ENCODE measurements at places on chromosomes 12 and 14.
A peak's percentile ranks its signal among the peaks of the same experiment; 100 is the strongest.

DNA sequence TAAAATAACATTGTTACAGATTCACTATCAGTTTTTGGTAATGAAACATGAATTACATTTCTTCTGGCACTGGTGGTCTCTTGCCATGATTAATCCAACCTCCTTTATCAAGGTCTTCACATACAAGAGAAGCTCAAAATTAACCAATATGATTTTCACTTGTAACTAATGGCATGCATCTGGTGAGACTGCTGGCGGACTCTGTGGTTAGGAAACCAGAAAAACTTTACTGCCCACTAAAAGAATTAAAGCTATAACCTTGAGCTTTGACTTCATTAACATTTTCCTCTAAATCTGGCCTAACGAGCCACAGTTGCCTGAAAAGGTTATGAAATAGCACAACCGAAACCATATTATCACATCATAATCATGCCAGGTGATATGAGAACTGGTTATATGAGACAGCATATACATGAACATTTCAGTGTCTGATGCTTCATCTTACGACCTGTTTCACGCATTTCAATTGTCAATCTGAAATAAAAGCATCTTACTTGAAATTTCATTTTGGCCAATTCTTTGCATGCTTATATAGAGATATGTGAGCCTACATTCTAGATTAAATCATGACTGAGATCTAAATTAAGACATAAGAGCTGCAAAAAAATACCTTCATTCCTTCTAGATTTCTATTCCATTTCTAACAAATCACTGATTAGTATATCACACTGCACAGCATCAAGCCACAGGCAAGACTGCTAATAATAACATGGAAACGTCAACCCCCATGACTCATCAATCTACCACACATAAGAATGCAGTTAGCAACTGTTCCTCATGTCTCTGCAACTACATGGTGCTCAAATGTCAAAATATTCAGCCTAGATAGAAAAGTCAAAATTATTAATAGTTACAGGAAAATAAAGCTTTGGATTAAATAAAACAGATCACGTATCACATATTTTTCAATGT lies 89.3 kb downstream of the OSBPL8 start:
- no peak for DNase-seq

DNA sequence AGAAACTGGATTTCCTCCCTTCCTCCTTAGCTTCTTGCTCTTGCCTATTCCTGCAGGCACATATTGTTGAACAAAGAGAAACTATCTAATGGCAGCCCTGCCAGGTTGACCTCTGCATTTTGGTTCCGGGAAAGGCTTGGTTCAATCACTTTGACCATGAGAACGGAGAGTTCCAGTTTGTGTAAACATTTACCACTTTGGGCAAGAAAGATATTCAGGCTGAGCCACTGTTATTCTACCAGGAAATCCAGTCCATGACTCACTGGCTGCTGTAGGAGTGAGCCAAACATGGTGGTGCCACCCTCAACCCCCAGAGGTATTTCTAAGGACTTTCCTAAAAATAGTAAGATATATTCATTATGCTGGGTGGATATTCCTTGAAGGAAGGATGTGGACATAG lies 242.2 kb upstream of the OR4E1 start:
- no peak for DNase-seq

GRCh38 chr14:44507183-44507582 lies at the start of gene FSCB:
FSCB (minus strand) TSS chr14:44507283; CDS start chr14:44506987, 296 bp downstream.
- no peak for DNase-seq

GRCh38 chr12:100567945-100568344 lies 5.5 kb upstream of the GAS2L3 start:
- no peak for DNase-seq

GRCh38 chr12:64950711-64951298 lies 126.4 kb downstream of the TBC1D30 start:
- no peak for DNase-seq

- DNase-seq: no peak
Observed at GRCh38 chr14:75934998-75935628, 46.7 kb downstream of the TGFB3 start.

GRCh38 chr12:71157601-71158233 lies at the start of gene TSPAN8:
TSPAN8 (minus strand) TSS chr12:71157999; CDS start chr12:71157678, 321 bp downstream.
- no peak for DNase-seq

GRCh38 chr12:111434680-111435338 lies 29.1 kb downstream of the SH2B3 start:
- peak; percentile 73 for DNase-seq

- DNase-seq: no peak
Observed at GRCh38 chr14:60756847-60757246, 22.3 kb downstream of the MNAT1 start.

DNA sequence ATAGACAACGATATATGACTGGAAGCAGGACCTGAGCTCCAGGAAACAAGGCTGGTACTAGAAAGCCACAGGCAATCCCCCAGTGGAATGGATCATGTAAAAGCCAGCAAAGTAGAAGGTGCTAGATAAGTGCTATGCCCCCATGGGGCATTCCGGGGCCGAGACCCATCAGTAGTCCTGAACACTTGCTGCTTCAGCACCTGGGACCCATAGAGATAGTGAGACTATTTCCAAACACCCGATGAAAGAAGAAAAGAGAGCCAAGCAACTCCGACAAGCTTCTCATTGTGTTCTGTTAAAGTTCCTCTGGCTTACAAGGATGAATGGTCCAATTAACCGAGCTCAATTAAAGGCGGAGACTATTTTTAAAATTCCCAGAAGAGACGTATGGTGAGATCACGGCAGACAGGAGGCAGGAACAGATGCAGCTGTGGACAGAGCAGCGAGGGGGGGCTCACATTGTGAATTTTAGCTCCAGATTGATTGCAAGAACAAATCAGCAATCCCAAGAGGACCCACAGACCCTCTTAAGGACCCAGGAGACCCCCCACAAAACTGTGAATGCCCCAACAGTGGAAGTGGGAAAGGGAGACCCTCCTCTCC lies 142.5 kb upstream of the OVCH1 start:
- DNase-seq: peak; percentile 68

GRCh38 chr14:98219638-98220037 lies 1052.4 kb downstream of the BCL11B start:
- no peak for DNase-seq

All from endodermal cell (in vitro differentiated cells).